CD4-positive, alpha-beta T cell treated with Interleukin-6 at 100 ng/mL for 8 hours (primary cell): ENCODE measurements at places on chromosomes 16 and 17.

DNA sequence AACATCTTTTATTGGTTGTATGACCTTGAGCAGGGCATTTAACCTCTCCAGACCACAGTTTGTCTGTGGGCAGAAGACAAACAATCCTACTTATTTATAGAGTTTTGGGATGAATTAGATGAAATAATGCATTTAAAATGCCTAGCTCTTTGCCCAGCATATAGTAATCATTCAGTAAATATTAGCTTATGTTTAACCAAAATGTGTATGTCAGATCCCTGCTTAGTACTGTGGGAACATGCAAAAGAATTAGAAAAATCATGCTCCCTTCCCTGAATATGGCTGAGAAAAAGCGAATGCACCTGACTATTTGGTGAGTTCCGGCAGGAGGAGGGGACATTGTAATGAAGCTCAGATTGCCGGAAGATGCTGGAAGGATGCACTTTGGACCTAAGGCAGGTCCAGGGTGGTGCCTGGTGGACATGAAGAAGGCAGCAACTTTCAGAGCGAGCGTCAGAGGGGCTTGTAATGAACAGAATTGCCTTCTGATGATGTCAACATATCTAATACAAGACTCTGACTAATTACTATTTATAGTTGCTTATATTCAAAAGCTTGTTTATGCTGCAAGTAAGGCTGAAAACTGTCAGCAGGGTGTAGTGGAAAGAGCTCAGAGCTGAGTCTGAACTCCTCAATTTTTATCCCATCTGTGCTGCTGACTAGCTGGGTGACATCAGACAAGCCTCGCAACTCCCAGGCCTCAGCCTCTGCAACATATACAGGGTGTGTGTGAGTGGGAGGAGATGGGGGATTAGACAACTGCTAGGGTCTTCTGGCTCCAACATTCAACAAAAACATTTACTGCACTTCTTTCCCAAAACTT lies 221.2 kb downstream of the PRKCA start:
- DNase-seq = no peak

GRCh38 chr17:40095944-40096791 lies 4.2 kb downstream of the NR1D1 start:
- DNase-seq = peak; percentile 96

DNA sequence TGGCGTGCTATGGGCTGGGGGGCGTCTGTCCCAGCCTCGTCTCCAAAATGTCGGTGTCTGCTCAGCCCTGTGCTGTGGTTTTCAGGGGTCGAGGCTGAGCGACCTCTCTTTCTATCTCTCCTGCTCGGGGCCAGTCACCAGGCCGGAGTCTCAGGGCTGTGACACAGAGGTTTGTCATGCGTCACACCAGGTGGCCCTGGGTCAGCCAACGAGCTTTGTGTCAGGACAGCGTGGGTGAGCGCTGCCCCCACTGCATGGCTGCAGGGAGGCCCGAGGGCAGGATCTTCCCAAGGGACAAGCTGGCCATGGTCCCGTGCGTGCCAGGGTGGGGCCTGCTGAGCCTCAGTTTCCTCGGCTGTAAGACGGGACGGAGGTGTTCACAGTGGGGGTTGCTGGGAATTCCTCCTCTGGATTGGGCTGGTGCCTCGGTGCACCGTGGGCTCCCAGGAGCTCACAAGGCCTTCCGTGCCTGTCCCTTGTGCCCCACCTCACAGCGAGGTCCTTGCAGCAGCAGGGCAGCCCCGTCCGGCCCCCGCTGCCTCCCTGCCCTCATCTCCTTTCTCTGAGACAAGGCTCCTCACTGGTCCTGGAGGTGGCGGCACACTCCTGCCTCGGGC lies 50.5 kb downstream of the CBFA2T3 start:
- no peak for DNase-seq

GRCh38 chr17:47829870-47830269 lies 1.5 kb downstream of the MRPL10 start:
- DNase-seq = peak; percentile 61

GRCh38 chr17:19404264-19404663 lies 6.8 kb upstream of the RNF112 start:
- no peak for DNase-seq

- DNase-seq = no peak
These were observed 52.6 kb upstream of the KDM6B start for GRCh38 chr17:7781429-7781828.

DNA sequence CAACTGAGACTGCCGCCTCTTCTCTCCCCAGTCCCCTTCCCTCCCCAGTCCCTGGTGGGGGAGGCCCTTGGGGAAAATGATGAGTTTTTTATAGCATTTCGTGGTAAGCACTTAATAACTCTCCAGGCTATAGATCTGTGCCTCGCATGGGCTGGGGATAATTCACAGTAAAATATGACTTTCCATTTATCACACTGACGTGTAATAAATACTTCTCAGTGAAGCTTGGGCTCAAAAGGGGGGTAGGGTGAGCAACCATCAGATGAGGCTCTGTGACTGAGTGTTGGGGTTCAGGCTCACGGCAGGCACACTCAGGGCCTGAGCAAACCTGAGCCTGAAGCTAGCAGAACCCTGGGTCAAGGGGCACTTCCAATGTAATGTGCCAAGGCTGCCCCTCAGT lies 101.6 kb downstream of the CCT6B start:
- DNase-seq = no peak

DNA sequence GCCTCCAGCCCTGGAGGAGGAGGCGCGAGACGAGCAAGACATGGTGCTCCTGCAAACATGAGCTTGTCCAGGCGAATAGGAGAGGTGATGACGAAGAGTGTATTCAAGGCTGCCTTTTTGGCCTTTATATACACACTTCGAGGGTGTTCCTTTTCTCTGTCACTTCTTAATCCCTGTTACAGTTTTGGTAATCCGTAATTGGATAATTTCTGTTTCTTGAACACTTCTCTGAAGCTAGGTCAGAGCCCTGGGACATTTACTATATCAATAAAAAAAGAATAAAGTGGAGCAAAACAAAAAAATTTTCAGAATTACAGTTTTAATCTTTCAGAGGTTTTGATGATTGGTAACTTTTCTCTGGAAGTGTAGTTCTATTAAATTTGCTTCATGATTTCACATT lies at the start of gene KRT24:
TSS of gene KRT24 (minus strand) at position 101 of the 400 bp plus-strand sequence. CDS start at position 42, 59 bp downstream.
- DNase-seq = no peak

- DNase-seq = no peak
These were observed 29.5 kb upstream of the CDH1 start for GRCh38 chr16:68707340-68708152.
